ENCODE measurements at places on chromosomes 12 and 14.

DNA sequence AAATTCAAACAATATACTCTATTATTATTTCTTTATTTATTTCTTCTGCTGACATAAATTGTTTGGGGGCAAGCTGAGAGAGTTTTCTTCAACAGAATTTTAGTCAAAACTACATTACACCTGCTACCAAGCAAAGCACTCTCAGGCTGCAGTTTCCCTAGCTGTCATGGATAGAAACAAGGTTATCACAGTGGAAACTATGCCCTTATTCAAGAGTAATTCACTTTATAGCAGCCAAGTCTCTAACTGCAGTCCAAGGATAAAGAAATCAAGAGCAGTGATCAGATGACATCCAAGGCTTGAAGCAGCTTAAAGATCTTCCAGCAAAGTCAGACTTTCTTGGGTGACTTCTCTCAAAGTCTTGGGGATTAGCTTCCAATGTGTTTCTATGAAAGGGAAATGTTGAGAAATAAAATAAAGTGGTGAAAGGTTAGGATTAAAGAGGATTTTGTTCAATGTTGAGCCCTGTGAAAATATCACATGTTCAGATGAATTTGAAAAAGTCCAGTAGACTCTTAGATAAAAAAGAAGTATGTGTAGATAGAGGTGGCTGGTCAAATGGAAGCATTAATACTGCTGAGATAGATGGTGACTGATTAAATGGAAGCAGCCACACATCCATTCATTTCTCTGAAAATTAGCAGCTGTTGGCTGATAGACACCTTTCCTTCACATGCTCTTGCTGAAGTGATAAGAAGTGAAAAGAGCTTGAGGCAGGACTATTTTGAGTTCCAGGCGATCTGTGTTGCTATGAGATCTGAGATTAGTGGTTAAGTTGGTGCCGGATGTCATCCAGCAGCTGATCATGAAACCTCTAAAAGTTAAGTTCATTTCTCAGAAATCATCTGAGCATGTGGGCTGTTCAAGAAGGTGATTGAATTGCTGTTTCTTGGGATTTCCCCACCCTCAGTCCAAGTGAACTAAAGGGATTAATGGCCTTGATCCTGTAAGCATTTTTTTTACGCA lies 257.8 kb upstream of the BTG1 start:
- DNase-seq = peak; percentile 84

DNA sequence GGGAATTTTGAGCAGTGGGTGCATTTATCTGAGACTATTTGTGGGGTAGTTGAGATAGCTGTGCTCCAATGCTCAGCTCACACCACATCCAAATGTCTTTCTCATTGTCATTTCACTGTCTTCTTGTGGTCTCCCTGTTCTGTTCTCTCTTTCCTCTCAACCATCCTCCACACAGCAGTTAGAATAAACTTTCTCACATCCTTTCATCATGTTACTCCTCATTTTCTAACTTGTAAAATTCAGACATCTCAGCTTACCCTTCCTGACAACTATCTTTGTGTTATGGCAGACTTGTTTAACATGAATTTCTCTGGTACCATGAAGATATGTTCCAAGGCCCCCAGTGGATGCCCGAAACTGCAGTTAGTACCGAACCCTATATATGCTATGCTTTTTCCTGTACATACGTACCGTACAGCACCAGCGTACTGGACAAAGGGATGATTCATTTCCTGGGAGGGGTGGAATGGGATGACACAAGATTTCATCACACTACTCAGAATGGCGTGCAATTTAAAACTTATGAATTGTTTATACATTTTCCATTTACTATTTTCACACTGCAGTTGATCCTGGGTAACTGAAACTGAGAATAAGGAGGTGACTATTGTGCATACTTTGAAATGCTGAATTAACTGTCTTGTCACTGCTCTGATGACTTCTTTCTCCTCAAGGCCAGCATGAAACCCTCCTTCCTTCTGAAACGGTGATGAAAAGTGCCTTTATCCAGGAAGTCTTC lies 177.1 kb upstream of the SLC38A2 start:
- DNase-seq = no peak

- DNase-seq = no peak
Observed at GRCh38 chr14:33120966-33121365, 182.3 kb downstream of the NPAS3 start.

DNA sequence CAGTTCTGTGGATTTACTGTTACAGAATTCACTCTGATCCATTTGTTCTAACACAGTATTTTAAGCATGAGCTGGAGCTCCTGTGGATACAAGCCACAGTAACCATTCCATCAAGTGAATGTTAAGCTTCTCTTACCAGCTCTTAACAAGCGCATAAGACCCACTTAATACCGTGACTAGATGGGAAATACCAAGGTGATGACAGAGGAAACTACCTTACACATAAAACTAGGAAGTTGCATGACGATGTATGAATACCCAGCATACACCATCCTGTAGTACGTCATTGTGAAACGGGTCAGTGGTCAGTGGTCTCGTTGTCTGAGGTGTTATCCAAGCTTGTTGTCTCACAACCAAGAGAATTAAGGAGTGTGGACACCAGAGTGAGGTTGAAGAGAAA lies 2.0 kb upstream of the GALC start:
- DNase-seq = peak; percentile 19

GRCh38 chr12:38689195-38689594 lies 216.2 kb downstream of the CPNE8 start:
- DNase-seq = no peak

DNA sequence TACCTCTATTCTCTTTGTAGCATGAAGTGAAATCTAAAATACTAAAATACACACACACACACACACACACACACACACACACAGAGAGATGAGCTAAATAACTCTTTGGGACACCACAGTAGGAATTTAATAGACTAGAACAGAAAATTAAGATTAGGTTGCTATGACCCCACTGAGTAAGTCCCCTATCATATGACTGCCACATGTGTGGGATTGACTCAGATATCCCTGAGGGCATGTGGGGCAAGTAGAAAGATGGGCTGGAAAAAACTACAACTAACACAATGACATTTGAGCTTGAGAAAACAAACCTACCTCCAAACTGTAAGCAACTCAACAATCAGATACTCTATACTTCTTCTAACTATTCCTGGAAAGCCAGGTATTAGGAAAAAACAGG lies 27.0 kb downstream of the SLC25A21 start:
- DNase-seq = no peak

DNA sequence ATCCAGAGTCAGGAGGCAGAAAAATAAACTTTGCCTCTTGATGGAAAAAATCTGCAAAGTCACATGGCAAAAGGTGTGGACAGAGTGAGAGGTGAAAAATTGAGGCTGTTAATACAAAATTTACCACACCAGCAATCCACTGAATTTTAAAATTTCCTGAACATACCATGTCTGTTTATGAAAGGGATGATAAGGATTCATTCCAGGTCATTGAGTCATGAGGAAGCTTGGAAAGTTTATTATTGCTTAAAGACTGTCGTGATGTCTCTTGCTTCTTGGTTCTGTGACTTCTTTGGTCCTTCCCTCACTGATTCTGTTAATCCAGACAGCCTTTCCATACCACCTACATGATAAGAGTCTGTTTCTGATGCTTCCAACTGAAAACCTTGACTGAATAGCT lies 73.2 kb downstream of the TTC6 start:
- no peak for DNase-seq

DNA sequence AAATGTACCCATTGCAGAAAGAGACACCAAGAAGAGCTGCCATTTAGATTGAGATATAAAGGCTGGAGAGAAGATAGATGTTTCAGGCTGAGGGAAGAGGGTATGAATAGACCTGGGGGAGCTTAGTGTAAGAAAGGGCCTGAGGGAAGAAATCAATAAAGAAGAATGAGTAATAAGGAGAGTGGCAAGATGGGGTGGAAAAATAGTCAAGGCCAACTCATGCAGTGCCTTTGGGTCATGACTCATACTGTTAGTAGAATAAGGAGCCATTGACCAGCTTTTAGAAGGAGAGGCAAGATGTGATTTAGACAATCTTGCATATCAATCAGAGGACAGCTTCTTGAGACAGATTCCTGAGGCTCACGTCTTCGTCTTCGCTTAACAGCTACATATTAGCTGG lies 287.5 kb downstream of the DUSP6 start:
- no peak for DNase-seq

Measured in CD4-positive, alpha-beta T cell treated with Interleukin-6 at 100 ng/mL for 8 hours (primary cell).